ENCODE measurements at places on chromosomes 12 and 14. TPM values are rescaled to one million over a fixed set of nuclear protein-coding genes. Genes with fewer than 3 reads are reported as not detected.

Gene PZP
- 0.39 TPM for total RNA-seq

Gene ATXN2
- total RNA-seq: 63.8 TPM

Gene TAS2R43
- total RNA-seq: 3.4 TPM

Gene LARP4
- total RNA-seq: 87.6 TPM

Gene NYNRIN
- 37.4 TPM for total RNA-seq

Gene RBMS2
- 12.3 TPM for total RNA-seq

Gene IGFBP6
- total RNA-seq: 96.6 TPM

Gene FAR2
- total RNA-seq: 11.4 TPM

Gene CLEC1A
- total RNA-seq: 14.9 TPM

All from spinal cord (tissue), 10 donors.